ENCODE measurements at places on chromosomes 12 and 14.

DNA sequence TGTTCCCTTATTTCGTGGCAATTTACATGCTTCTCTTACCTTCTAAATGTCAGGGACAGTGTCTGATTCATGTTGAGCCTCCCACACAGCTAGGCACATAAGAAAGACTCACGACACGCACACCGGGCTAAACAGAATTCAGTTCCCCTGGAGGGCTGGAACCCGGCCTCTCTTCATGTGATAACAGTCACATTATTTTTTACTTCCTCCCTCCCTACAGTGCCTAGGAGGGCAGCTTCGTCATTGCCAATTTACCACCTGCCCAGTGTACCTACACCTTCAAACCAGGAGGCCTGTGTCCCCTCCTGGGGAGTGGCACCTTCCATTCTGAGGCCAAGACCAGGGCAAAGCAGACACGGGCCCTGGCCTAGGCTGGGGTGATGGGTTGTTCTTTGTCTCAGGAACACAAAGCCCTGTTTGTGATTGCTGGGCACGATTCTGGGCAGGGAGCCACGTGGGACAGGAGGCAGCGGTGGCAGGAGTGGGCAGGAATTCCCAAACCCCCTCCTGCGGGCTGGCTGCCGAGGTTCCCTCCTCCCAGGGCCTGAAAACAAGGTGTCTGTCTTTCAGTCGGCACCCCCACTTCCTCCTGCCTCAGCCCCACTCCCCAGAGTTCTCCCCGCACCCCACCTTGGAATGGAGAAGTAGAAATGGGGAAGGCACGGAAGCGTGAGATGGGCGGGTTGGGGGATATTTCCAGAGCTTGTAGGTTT is 6.8 kb upstream of the RASAL1 start:
- no peak for DNase-seq

DNA sequence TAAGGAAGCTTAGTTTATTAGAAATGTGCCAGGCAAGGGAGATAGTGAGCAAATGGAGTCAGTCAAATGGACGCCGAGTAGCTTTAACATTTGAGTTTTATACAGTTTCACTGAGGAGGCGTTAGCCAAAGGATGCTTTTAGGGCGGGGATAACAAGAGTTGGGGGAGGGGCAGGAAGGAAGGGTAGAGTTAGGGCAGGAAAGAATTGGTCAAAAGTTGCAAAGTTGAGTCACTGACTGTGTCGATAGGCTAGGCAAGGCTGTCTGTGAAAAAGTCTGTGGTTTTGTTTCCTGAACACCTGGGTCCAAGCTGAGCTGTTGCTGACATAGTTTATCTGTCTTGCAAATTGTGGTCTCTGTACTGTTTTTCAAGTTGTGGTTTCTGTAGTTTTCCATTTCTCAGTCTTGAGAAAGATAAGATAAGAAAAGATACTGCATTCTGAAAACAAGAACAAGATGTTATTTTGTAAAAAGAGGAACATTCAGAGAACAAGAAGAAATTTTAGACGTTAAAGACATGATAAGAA is 62.6 kb upstream of the RESF1 start:
- peak; percentile 10 for DNase-seq

DNA sequence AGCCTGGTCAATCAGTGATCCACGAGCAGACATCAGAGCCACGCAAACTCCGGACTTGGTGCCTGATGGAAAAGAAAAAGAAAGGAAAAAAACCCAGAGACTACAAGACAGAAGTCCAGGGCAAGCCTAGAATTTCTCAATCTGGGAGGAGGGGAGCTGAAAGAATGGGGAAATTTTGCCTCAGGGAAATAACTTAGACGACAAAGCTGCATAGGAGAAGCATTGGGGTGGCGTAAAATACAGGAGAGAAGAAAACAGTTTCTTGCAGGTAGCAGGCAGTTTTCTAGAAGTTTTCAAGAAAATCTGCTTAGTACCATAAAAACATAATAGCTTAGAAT is 2.6 kb upstream of the SLC11A2 start:
- DNase-seq, result no peak

DNA sequence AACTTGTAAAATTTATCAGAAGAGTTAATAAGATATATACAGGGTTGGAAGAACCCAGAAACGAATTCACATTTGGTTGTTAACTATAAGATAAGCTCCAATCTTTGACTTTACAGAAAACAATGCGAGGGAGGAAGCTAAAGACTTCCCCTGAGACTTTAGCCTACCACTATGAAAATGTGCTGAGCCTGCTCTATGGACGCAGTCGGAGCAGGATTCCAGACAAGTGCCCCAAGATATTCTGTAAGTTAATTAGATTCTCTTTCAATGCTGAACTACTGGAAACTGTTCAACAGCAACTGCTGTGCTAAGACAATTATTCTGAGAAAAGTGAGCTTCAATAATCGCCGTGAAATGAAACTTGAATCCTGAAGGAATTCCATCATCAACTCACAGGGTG is 8.3 kb upstream of the LRRC10 start:
- no peak for DNase-seq

- DNase-seq, result no peak
These were observed 1.5 kb downstream of the TTC6 start for GRCh38 chr14:37596790-37597472.

DNA sequence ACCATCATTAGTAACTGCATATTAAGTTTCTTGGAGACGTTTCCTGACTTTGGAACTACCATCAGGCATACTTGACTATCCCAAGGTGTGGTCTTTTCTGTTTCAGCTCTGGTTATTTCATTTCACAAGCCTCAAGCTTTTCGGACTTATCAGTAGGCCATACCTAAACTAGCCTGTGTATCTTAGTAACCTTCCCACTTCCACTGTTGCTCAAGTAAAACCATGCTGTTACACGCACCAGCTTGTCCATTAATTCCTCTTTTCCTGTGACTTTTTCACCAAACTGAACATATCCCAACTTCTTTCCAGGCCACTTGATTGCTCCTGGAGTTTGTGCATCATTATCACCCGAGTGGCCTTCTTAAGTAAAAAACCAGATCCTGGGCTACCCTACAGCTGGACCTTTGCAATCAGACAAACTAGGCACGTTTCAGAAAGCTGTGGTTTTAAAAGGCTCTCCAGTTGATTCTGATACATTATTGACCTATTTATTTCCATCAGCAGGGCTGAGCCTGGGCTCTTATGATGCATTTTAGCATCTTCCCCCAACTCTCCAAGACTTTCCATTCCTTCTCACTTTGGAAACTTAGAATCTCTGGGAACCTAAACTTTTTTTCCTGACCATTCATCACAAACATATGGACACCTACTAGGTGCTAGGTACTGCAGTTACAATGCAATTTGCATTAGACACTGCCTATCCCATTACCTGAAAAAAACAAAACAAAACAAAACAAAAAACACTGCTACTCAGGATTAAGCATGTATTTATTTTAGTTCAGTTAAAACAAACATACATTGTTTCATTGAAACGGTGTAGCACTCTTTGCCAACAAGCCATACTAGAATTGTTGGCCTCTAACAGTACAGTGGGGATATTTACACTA is 14.9 kb downstream of the SLC38A2 start:
- no peak for DNase-seq

- no peak for DNase-seq
These were observed 44.8 kb downstream of the GCH1 start for GRCh38 chr14:54857830-54858269.

DNA sequence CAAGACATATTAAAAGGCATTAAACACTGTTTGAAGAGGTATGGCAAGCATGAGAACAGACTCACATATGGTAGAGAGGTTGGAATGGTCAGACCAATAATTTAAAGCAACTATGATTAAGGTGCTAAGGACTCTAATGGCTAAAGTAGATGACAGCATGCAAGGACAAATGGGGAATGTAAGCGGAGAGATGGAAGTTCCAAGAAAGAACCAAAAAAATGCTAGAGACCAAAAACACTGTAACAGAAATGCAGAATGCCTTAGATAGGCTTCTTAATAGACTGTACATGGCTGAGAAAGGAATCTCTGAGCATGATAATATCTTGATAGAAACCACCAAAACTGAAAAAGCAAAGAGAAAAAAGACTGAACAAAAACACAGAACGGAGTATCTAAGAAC is 77.4 kb downstream of the RIN3 start:
- no peak for DNase-seq

- DNase-seq, result no peak
These were observed 379.3 kb downstream of the RAD51B start for GRCh38 chr14:68198713-68199495.

DNA sequence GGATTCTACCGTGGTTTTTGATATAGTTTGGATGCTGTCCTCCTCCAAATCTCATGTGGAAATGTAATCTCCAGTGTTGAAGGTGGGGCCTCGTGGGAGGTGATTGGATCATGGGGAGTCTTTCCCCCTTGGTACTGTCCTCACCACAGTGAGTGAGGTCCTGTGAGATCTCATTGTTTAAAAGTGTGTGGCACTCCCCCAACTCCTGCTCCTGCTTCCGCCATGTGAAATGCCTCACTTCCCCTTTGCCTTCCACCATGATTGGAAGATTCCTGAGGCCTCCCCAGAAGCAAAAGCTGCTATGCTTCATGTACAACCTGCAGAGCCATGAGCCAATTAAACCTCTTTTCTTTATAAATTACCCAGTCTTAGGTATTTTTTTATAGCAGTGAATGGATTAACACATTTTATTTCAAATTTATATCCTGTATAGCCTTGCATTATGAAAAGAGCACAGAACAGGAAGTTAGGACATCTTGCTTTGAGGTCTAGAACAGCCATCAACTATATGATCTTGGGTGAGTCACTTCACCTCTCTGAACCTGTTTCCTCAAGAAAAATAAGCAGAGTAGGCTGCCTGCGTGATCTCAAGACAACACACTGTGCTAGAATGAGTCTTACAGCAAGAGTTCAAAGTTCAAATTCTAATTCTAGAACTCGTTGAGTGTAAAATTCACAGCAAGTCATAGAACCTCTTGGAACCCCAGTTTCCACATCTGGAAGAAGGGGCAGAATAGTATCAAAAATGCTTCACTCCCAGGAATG is 160.9 kb upstream of the EEA1 start:
- DNase-seq, result no peak

DNA sequence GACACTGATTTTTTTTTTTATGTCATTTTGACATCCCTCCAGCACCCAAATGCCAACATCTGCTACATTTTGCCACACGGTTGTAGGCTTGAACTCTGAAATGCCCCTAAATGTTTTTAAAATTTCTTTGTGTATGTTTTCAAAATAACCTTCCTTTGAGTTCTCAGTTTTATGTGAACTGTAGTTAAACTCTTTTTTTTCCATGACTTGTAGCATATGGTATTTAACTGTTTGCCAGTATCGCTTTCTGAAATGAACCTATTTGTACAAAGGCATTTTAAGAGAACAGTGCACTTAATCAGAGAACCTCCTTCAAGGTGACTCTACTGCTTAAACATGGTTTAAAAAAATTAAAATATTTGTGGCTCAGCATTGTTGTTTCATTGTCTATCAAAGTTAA is 61.5 kb downstream of the PDE3A start:
- DNase-seq, result no peak

DNA sequence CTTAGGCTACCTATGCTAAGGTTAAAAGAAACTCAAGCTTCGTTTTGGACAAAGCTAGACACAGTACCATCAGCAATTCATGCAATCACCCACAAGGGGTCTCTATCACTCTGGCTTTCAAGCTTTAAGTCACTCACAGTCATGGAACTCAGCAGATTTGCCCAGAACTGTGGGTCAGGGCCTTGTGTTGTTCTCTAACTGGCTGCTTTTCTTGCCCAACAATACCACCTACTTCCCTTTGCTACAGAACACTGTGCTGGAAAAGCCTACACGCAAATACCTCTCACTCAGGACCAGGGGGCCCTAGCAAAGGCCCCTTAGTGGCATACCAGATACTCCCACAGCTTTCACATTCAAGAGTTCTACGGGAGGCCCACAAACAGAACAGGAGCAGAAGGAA is 9.1 kb downstream of the NEMP1 start:
- DNase-seq, result peak; percentile 87

GRCh38 chr12:116693286-116694227 is 44.3 kb downstream of the SPRING1 start:
- DNase-seq, result no peak

DNA sequence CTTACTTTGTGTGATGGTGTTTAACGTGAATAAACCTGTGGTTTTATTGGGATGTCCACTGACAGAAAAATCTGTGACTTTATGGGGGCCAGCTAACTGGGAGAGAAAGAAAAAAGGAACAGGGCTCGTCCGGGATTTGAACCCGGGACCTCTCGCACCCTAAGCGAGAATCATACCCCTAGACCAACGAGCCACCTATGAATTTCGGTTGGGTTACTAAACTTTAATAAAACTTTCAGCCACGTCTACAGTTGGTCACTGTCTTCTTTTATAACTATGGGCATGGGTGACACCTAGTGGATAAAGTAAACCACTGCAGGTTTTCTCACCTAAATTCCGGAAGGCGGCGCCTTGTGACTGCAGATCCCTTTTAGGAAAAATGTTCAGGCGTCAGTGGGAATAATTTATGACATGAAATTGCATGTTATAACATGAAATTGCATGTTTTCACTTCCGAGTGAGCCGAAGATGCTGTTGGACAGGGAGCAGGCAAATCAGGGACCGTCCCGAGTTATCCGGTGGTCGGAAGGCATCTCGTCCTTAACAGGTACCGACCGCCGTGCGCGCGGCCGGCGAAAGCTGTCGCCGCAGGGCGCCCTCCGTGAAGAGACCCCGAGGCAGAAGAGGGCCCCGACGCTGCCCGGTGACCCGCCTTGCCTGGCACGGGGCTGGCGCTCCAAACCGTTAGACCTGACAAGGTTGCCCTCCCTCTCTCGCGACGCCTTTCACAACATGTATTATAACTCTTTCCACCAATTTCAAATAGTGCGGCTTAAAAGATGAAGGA is 18.2 kb upstream of the RNASE12 start:
- peak; percentile 69 for DNase-seq

DNA sequence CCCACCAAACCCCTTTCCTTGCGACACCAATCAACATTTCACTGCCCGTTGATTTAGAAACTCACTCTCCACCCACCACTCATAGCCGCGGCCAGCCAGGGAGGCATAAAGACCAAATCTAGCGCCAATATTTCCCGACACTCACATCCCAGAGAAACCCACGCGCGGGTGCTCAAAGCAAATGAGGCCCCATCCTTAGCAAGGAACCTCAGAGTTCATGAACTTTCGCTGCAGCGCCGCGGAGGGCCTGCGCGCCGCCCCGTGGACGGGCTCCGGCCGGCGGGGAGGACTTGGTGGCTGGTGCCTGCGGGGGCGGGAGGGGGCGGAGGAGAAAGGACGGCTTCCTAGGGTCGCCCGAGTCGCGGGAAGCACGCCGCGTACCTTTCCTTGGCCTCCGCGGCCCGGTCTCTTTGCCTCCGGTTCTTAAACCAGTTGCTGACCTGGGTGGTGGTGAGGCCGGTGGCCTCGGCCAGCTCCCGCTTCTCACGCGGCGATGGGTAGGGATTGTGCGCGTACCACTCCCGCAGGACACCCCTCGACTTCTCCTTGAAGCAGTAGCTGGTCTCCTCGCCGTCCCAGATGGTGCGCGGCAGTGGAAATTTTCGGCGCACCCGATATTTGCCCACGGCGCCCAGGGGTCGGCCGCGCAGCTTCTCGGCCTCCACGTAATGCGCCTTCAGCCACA is 886 bp downstream of the SIX1 start:
- no peak for DNase-seq

- DNase-seq, result no peak
These were observed 50.6 kb downstream of the SMUG1 start for GRCh38 chr12:54138219-54138618.

GRCh38 chr14:89586258-89587135 is 169.5 kb upstream of the FOXN3 start:
- DNase-seq, result no peak

GRCh38 chr12:12683725-12684124 is 12.3 kb downstream of the GPR19 start:
- DNase-seq, result no peak

Measured in T-helper 2 cell (primary cell).